Activated CD4-positive, alpha-beta T cell treated with anti-CD3 and anti-CD28 coated beads, Interleukin-2, amount 50 U/mL, for 16 hours (primary cell): ENCODE measurements at places on chromosomes 2 and 18.

- DNase-seq: no peak
These were observed 46.8 kb downstream of the RPIA start for GRCh38 chr2:88738271-88738670.

DNA sequence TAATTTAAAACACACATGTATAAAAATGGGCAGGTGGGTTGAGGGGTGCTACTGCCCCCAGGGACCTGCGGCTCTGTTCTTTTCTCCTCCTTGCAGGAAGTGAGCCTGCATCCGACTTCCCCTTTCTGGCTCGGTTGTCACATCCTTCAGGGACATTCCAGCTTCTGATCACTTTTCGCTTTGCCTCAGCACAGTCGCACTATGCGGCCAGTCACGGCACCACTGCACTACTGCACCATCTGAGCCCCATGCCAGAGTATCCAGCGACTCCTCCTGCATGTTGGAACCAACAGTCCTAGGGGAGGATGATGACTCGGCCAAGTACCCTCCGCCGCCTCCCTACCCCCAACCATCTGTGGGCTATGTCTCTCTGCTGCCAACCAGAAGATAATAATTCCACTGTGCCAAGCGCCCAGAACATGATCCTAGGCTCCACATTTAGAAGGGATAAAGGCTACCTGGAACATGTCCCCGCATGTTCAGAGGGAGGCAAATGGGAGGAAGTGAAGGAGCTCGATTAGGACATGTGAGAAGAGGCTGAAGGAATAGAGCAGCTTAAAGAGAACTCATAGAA lies 17.6 kb downstream of the CDC42EP3 start:
- DNase-seq: peak; percentile 62

DNA sequence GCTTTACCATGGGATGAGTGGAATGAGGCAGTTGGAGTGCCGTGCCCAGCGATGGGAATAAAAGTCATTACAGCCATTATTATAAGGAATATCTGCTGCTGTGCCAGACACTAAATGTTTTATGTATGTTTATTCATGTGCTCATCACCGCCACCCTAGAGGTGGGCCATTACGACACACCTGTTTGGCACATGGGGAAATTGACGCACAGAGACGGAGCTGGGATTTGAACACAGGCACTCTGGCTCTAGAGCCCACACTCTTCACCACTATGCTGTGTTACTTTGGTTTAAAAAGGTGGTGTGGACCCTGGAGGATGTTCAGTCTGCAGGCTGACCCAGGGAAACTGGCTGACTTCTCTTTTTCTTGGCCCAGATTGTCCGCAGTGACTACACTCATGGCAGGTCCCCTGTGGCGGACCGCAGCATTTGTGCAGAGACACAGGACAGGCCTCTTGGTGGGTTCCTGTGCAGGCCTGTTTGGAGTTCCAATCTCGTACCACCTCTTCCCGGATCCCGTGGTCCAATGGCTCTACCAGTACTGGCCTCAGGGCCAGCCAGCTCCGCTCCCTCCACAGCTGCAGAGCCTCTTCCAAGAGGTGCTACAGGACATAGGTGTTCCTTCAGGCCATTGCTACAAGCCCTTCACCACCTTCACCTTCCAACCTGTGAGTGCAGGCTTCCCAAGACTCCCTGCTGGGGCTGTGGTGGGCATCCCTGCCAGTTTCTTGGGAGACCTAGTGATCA lies 1.6 kb downstream of the TMEM177 start:
- DNase-seq: no peak

- peak; percentile 10 for DNase-seq
These were observed 942 bp upstream of the ZNF236 start for GRCh38 chr18:76821356-76821874.

DNA sequence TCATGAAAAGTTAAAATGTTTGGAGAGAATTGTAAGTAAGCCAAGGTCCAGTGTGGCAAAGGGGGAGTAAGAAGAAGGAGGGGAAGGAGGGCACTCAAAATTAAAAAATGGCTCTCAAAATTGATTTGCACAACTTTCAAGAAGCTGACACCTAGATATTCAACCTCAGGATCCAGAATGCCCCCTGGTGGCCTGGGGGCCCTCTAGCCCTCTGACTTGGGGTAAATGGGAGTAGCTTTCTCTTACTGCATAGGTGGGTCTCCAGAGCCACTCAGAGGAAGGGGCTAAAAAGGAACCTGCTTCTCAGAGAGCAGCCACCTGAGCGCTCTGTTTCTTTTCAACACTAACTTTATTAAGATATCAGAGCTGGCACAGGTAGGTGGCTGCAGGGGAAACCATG lies 968.5 kb downstream of the BCL11A start:
- DNase-seq: no peak

- no peak for DNase-seq
These were observed 2.1 kb downstream of the LRRTM1 start for GRCh38 chr2:80302314-80303005.

GRCh38 chr18:42281851-42282250 lies 326.8 kb downstream of the PIK3C3 start:
- DNase-seq: no peak

DNA sequence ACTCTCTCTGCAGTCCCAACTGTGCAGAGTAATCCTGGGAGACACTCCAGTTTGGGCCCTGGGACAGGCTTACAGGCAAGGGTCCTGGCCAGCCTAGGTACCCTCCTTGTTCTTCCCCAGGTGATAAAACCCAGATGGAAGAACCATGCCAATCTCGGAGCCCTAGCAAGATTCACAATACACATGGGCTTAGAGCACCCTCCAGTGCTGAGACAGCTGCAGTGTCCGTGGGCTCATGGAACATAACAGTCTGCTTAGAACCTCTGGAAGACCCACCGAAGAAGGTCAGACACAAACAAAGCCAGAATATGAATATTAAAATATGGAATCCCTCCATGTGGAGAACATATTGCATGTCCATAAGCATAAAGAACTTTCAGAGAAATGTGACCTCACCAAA lies 568.1 kb downstream of the KCNJ3 start:
- no peak for DNase-seq

DNA sequence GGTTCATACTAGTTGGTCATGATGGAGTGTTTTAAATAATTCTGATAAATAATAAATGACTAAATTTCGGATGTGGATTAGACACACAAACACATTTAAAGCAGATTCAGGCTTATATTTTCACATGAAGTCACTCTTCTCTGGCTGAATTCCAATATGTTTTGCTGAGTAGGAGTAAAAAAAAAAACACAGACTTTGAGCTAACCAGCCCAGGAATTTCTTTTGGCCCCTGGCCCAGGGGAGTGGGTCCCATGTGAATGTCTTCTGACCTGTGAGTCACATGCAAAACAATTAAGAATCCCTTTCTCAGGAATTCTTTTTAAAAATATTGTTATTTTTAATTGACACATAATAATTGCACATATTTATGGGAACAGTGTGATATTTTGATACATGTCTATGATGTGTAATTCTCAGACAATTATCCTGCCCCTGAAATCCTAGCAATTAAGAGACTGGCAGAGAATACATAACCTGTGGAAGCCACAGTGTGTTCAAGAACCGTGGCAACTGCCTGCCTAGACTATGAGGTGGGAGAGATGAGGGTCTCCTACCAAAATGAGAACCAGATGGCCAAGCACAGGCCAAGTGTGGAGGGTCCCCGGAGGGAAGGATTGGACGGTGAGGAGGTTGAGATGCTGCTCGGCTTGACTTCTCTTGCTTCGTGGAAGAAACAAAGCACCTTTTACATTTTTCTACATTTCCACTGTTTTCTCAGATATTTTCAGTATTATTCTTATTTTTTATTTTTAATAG lies 236.4 kb downstream of the PIEZO2 start:
- no peak for DNase-seq

GRCh38 chr2:218395456-218395825 lies 4.2 kb upstream of the CTDSP1 start:
- no peak for DNase-seq

DNA sequence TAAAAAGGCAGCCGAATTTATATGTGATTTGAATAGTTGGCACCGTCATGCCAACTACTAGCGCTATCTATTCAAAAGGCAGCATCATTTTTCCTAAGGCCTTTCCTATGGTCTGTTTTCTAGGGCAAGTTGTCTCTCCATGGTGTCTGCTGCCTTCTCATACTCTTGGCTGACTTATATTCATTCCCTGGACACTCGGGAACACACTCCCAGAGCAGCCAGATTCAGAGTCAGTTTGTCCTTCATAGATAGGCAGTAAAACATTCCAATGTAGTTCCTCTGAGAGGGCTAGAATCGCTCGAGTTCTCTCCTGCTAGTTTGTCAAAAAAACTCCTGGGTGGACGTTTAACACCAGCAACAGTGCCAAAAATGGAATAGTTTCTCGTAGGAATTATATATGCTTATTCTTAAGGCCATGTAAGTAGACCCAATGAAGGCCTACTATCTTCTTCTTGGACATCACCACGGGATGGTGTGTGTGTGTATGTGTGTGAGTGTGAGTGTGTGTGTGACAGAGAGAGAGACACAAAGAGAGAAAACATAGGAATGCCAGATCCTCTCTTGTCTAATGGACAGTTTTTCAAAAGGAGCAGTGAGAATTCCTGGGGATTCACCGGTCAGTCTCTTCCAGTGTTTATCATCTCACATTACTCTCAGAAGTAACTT lies 129.3 kb upstream of the CTAGE1 start:
- DNase-seq: no peak

DNA sequence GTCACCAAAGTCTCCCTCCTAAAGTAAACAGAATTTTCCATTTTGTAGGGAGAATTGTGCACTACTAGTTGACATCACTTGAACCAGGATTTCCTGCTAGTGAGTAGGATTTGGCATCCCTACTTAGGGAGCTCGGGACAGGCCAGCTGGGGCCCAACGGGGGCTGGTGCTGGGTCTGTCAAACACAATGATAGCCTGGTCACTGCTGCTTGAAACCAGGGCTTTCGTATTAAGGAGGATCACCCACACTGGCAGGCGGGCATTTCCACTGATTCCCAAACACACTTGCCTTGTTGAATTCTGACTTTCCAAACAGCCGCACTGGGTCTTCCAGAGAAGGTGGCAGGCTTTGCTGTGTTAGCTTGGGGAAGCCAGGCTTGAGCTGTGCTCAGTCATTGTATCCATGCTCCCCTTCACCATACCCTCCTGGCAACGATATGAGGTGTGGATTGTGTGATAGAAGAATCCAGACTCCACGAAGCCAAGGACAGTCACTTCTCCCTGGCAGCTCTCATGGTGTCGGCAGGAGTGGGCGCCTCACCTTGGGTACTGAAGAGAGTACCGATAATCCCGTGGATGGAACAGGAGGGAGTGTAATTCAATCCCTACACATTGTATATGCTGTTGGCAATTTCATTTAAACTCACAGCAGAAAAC lies 7.5 kb downstream of the GDF7 start:
- no peak for DNase-seq

GRCh38 chr2:112923237-112923966 lies 12.4 kb downstream of the IL37 start:
- no peak for DNase-seq

DNA sequence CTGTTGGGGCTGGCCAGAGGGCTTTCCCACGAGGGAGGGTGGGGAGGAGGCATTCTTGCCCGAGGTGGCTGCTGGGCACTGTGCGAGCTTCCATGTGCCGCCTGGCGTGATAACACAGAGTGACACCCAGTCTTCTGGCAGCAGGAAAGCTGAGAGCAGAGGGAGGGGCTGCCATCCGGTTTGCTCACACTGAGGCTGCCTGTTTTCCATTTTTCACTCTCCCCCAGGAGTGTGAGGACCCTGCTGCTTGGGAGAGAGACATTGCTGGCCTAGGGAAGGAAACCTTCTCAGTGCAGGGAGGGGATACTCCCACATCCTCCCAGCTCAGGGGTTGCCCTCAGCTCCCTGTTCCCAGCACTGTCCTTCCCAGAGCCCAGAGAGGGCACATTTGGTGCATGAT lies 73.1 kb downstream of the INHBB start:
- no peak for DNase-seq

- DNase-seq: peak; percentile 53
These were observed 2.3 kb downstream of the EGR4 start for GRCh38 chr2:73291093-73291460.

GRCh38 chr2:85999061-85999831 lies 106.4 kb downstream of the POLR1A start:
- DNase-seq: peak; percentile 76

GRCh38 chr2:72676341-72677025 lies 149.3 kb downstream of the EXOC6B start:
- no peak for DNase-seq

DNA sequence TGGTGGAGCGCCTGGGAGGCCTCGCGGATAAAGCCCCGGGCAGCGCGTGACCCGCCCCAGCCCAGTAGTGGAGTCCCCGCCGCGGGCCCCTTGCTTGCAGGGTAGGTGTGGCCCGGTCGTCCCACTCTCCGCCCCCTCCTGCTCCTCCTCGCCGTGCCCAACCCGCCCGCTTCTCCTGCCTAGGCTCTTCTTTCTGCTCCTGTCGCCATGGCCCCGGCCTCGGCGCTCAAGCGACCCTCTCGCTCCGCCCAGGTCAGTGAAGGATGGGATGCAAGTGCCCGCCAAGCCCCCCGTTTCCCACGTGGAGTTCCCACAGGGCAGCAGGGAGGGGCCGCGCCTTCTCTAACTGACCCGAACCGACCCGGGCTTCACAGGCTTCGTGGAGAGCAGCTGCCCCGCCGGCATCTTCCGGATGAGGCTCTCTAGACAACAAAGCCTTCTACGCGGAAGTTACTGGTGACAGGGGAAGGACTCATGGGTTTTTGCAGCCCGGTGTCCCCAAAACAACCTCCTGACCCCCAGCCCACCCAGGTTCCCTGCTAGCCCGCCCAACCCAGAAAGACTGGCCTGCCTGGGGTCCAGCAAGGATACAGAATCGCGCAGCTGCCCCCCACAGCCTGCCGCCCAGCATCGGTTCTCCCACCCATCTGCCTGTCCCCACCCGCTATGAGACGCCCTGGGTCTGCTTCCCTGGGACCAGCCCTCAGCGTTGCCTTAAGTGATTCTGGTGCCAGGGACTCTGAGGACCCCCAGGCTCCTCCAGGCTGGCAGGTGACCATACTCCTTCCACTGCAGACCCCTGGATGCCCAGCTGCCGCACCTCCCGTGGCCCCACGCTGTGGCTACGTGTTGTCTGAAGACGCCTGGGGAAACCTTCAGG lies 32.8 kb downstream of the TTC32 start:
- DNase-seq: peak; percentile 30

DNA sequence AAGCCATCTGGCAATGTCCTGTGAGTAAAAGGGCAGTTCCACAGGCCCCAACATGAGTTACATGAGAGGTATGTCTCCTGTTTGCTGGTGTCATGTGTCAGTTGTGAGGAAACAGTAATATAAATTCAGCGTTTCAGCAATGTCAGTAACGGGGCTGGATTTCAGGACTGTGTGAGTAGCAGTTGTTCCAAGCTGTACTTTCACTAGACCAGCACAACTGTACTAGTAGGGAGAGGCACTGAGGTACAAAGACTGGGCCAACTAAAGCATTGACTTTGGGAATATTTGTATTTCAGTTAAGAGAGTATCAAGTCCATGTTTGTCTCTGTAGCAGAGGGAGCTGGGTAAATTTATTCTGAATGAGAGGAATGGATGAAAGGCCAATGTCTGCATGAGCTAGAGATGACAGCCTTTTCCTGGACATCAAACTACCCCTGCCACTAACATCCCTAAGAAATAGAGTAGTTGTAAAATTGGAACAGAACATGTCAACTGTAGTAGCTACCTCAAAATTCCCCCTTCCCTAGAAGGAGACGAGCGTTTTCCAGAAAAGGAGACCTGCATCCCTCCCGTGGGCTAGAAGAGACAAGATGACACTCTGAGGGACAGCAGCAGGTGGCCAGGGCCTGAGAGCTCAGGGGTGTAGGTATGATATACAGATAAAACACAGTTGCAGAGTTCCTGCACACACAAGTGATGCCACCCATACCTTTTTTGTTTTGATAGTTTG lies 24.4 kb downstream of the EIF4E2 start:
- DNase-seq: no peak
